A673 (cell line): ENCODE measurements at places on chromosomes 1 and 21. TPM values are rescaled to one million over a fixed set of nuclear protein-coding genes. Genes with fewer than 3 reads are reported as not detected.
A peak's percentile ranks its signal among the peaks of the same experiment; 100 is the strongest.

The ARMH1 gene
- total RNA-seq: 0.26 and 0.87 TPM in 2 replicates

The ILDR2 gene
- not detected in 2 replicates for total RNA-seq

GRCh38 chr1:195637539-195637938, 970.7 kb downstream of the KCNT2 start:
- no peak for DNase-seq

GRCh38 chr1:230010603-230011332, 56.3 kb upstream of the GALNT2 start:
- DNase-seq: no peak

DNA sequence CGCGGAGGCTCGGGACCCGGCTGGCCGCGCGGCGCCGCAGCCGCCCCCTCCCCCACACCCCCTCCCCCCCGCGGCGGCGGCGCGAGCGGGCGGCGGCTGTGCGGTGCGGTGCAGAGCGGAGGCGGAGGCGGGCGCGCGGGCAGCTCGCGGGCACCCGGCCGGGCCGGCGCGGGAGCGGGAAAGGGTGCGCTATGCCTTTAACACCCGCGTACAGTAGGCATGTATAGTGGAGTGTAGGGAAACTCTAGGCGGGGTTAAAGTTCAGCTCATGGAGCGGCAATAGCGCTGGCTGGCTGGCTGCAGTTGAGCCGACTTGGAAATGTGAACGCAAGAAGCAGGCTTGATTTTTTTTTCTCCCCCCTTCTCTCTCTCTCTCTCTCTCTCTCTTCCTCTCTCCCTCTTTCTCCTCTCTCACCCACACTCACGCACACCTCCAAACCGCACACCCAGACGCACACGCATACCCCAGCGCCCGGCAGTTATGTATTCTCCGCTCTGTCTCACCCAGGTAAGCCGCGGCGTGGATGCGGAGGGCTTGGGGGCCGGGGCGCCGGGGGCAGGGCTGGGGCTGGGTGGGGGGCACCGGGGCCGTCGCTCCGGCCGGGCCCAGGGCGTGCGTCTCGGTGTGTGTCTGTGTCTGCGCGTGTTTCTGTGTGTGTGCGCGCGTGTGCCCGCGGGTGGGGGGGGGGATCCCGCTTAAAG, at the start of gene NFIA:
Gene NFIA, plus strand, starts transcription at position 251 of the 702 bp plus-strand sequence.
- DNase-seq: peak; percentile 87

The LRRN2 gene
- total RNA-seq: not detected in 2 replicates

DNA sequence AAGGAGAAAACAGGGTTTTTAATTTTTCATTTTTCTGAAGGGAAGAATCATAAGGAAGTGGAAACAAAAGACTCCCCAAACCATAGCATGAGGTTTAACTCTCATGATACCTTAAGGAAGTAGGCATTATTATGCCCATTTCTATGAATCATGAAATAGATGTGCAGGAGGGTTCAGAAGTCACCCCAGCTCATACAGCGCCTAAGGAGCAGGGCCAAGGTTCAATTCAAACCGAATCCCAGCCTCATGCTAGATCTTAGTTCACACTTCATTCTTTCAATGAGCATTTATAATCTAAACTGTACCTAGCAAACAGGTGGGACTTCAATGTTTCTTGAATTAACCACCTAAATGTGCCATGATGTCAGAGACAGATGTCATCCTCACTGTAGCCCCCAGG, 111.9 kb upstream of the SLC25A33 start:
- DNase-seq: no peak

- no peak for DNase-seq
Measured at GRCh38 chr1:243474136-243474881, 218.5 kb downstream of the SDCCAG8 start.

The OVAAL gene
- not detected in 2 replicates for total RNA-seq

DNA sequence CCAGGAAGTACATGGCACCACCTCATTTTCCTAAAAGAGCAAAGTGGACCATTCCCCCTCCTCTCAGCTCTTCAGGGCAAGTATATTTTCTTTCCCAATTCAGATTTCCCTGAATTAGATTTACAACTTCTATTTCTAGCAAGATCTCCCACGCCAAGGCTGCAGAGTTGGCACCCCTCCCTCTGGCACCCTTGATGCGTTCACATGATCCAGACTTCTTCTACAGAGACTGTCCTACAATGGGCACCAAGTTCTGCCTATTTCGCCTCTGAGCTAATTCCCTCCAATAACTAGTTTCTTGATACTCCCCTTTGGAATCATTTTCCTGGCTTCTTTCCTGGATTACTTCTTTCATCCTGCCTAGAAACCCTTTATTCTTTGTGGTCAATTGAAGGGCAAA, 122.0 kb downstream of the CDC7 start:
- DNase-seq: no peak

DNA sequence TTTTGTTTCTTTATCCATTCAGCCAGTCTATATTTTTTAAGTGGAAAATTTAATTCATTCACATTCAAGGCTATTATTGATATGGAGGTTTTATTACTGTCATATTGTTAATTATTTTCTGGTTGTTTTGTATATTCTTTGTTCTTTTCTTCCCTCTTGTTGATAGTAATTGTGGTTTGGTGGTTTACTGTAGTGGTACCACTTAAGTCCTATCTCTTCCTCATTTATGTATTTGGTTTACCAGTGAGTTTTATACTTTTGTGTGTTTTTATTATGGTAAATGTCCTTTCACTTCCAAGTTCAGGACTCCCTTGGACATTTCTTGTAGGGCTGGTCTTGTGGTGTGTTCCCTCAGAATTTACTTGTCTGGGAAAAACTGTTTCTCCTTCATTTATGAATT, 28.1 kb upstream of the PM20D1 start:
- DNase-seq: no peak
